KBM-7 (cell line): ENCODE measurements at places on chromosomes 3 and 15.

- DNase-seq: no peak
These were observed 176.8 kb downstream of the STT3B start for GRCh38 chr3:31709526-31709925.

- no peak for DNase-seq
These were observed 151.5 kb upstream of the C2CD4B start for GRCh38 chr15:62316413-62317060.

- DNase-seq: no peak
These were observed 183.5 kb downstream of the TBL1XR1 start for GRCh38 chr3:177013681-177014280.

DNA sequence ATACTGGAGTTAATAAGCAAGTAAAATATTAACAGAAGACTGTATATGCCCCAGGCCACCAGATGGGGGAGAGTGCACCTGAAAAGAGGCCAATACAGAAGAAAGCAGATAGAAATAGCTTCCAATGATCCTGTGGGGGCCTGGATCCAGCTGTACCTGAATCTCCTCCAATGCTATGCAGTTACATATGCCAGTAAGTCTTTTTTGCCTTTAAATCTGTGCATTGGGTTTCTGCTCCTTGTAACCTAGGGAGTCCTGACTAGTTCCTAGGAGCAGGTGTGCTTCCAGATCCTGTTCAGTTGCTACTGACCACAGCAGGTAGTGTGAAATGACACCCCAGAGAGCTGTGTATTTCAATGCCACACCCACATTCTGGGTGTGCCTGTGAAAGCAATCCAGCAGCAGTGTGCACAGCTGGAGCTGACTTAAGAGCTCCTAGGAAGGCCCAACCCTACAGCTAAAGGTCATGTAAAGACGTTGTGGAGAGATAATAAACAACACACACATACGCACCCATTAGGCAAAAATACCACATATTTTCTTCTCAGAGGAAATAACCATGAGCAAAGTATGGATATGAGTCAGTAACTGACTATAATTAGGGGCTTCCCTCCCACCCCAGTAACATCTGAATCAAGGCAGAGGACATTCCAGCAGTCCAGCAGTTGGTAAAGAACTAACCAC is 62.2 kb upstream of the AKAP13 start:
- DNase-seq: no peak

DNA sequence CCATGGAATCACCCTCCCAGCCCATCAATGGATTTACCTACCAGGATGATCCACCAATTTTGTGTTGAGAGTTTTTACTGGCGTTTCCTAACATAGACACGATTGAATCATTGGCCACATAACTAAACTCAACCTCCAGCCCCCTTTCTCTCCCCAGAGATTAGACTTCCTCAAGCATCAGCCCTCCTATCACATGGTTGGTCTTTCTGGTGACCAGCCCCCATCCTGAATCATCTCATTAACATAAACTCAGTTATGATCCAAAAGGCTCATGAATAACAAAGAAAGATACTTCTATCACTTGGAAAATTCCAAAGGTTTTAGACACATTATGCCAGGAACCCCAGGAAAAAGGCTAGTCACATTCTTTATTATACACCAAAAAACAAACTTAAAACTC is 21.2 kb downstream of the PRKAR2A start:
- DNase-seq: no peak

- no peak for DNase-seq
These were observed 341.4 kb downstream of the NAALADL2 start for GRCh38 chr3:175200391-175201095.

GRCh38 chr3:74107451-74107850 is 482.7 kb upstream of the PDZRN3 start:
- no peak for DNase-seq

GRCh38 chr3:45498532-45498931 is 96.0 kb upstream of the LIMD1 start:
- DNase-seq: no peak

DNA sequence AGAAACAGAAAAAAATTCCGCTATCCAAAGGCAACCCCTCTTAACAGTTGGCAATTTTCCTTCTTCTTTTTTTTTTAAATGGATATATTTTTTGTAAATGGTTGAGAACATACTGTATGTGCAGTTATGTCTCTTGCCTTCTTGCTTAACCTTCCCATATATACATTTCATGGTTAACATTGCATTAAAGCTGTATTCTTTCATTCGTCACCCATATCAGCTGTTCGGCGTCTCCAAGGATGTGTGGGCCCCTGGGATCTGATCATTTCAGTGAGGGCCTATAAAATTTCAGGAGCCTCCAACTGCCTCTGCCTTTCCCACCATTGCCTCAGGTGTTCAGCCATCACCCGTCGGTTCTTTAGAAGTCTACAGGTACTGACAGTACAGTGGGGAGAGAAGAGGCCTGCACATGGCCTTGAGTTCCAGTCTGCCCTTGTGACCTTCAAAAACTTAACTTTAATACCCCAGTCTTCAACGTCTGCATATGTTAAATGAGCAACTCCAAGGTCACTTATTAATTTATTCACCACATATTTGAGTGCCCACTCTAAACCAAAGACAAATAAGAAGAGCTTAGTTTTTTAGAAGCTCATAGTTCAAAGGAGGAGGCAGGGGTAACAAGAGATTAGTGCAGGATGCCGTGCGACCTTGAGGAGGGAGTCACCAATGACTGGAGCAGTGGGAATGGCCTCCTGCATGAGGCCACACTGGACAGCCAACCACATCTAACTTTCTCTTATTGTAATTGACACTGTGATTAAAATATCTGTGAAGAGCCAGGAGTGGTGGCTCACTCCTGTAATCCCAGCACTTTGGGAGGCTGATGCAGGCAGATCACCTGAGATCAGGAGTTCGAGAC is 6.9 kb downstream of the ST6GAL1 start:
- DNase-seq: no peak

- no peak for DNase-seq
These were observed 245.8 kb downstream of the STXBP5L start for GRCh38 chr3:121153851-121154250.
